ENCODE measurements at places on chromosomes 7 and 10.

DNA sequence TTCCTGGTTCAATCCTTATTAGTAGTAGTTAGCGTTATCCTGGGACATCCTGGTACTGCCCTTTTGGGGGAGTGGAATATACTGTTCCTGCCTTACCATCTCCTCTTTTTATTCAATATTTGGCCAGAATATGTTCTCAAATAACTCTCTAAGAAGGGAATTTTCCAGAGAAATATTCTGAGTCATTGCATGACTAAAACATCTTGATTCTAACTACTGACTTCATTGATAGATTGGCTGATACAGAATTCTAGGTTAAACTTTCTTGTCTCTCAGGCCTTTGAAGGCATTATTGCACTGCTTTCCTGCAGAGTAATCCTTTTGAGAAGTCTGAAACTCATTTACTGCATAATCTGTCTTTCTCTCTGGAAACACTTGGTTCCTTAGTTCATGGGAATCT is 275.5 kb upstream of the DGKB start:
- no peak for DNase-seq

DNA sequence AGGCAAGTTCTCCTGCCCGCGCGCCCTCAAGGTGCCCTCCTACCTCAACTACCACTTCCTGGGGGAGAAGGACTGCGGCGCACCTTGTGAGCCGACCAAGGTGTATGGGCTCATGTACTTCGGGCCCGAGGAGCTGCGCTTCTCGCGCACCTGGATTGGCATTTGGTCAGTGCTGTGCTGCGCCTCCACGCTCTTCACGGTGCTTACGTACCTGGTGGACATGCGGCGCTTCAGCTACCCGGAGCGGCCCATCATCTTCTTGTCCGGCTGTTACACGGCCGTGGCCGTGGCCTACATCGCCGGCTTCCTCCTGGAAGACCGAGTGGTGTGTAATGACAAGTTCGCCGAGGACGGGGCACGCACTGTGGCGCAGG is 1.4 kb downstream of the FZD1 start:
- no peak for DNase-seq

DNA sequence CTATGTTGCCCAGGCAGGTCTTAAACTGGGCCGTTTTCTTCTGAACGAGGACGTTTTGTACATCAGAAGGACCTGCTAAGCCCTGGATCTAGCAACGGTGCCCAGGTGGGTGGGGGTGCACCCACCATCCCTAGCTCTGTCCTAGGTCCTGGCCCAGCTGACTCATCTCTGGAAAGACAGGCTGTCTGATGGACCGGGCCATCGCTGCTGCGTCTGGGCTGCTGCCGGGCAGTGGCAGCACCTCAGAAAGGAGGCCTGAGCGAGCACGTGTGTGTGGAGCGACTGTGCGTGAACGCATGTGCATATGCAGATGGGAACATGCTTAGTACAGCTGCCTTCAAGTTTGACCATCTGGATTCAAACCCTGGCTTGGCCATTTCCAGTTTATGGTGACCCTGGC is 7.3 kb upstream of the ELFN1 start:
- no peak for DNase-seq

DNA sequence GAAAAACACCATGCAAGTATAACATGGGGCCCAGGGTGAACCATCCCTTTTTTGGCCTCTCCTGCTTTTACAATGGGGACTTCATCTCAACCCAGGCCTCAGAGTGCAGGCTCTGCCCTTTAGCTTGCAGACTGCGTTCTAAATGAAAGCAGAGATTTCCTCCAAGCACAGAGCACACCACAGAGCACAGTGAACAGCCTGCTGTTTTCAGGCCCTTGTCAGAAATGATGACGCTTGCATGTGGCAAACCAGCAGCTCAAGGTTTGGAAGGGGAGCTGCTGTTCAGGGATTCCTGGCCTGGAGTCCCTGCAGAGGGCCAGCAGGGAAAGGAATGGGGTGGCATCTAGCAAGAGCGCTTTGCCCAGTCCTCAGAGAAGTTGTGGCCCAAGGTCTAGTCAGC is 167.3 kb upstream of the CDCA7L start:
- DNase-seq = no peak

DNA sequence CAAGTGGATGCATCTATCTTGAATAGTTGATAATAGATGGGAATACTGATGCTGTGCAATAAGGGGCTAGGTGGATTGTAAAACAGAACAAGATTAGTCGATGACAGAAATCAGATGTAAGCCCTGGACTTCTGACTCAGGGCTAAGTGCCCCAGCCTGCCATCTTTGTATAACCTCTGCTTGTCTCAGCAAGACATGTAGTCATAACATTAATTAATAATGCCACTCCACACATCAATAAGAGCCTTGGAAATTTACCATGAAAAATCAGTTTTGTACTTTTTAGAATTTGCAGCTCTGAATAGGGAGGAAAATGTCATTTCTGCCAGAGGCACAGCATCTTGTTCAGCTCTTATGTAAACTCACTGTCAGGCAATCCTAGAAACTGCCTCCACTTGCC is 529.1 kb downstream of the PHTF2 start:
- no peak for DNase-seq

DNA sequence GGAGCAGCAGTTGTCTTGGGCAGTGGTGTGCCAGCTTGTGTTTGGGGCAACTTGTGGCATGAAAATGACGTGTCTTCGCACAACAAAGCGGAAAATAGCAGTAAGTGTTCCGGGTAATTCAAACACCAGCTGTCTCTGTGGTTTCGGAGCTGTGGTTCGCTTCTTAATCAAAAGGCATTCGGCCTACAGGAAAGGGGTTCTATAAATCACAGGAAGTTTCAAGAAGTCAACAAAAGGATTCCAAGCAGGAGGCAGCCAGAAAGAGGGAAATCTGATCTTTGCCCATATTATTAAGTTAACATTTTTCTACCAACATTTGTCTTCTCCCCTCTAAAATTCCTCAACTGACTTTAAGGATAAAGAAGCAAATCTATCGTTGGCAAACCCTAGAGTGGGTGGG is 353.4 kb downstream of the FGFR2 start:
- DNase-seq = no peak

DNA sequence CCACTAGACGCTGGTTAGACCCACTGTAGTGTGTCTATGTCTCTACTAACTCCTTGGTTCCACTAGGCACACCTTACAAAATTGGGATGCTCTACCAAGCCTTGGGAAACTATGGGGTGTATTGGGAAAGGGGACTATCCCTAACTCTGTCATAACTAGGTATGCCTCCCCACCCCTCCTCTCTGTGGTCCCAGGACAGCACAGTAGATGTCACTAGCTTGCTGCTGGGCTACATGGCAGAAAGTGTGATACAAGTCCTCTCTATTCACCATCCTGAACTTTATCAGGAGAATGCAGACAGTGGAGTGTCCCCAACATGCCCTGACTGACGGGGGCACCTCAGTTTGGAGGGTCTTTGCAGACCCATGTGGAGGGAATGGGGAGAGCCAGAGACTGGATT is 30.3 kb upstream of the TMEM273 start:
- DNase-seq = no peak

DNA sequence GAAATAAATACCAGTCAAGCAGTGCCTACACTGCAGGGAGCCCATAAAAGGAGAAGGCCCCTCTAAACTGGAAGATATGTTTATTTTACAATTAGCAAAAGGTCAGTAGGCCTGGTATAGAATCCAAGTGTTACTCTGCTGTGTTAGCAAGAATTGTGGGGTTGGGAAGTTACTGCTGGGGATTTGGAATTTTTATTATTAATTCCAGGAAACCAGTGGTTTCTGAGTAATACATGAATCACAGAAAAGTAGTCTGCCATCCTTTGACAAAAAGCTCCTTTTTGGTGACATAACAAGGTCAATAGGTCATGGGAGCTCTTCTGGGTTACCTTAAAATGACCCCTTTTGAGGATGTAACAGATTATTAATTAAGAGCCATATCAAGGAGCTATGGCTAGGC is 67.4 kb downstream of the ZNF92 start:
- DNase-seq = no peak

- no peak for DNase-seq
These were observed 124.3 kb downstream of the SKIDA1 start for GRCh38 chr10:21401196-21401595.

DNA sequence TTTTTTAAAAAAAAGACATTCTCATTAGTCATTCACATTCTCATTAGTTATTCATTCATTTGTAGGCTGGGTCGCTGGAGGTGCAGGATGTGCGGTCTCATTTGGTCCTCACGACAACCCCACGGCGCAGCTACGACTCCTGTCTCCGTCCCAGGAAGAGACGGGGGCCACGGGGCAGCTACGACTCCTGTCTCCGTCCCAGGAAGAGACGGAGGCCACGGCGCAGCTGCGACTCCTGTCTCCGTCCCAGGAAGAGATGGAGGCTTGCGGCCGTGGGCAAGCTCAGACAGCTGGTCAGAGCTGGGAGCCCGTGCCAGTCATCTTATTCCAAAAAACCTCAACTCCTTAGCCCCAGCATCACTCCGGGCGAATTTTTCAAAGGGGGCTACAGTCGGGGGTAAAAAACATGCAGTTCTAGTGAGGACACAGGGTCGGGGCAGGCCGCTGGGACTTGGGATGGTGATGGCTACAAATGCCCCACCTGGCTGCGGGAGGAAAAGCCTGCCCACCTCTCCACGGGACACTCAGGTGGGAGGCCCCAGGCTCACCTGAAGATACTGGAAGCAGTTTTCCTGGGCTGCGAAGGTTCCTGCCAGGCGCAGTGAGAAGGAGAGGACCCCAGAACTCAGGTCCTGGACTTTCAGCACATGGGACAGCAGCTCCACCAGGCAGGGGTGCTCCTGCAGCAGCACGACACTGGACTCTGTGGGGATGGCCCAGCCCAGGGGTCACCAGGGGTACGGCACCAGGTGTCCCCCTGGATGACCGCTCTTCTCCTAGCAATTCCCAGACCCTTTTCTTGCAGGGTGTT is 8.3 kb downstream of the BRAT1 start:
- DNase-seq = no peak

DNA sequence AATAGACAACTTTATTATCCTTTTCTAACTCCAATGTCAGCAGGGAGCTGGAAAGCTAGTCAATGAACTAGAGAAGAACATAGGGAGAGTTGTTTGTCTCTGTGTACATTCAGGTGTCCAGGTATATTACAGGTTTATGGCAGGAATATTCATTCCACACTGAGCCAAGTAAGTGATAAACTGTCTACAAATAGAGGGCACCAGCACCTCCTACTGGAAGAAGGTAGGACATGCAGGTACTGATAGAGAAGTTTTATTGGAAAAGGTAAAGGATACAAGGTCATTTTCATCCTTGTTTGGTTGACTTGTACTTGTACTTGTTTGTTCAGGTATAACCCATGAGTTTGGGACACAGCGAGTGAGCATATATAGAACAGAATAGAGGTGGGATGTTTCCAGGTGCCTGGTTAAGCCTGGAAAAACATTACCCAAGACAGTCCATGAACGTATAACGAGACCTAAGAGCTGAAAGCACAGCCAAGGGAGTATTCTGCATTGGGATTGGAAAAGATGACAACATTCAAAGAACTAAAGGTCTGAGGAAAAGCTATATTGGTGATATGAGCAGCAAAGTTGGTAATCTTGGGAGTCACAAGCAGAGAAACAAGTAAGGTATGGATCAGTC is 61.4 kb upstream of the PPP1R3C start:
- DNase-seq = peak; percentile 1

- no peak for DNase-seq
These were observed 76.6 kb downstream of the DGKB start for GRCh38 chr7:14825912-14826311.

DNA sequence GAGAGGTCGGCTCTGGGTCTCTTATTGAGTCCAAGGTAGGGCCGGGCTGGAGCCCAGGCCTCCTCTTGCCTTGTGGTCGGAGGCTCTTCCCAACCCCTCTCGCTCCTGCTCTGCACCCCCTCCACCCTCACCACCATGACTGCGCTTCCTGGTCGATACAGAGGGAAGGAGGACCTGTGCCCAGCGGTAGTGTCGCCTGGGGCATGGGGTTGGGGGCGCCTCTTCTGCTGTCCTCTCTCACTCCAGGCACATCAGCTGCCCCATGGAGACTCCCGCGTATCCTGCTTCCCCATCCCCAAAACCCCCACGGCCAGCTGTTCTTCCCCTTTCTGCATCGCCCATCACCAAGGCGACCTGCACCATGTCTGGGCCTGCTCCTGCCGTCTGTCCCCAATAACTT is 44.4 kb downstream of the TMEM270 start:
- DNase-seq = no peak

DNA sequence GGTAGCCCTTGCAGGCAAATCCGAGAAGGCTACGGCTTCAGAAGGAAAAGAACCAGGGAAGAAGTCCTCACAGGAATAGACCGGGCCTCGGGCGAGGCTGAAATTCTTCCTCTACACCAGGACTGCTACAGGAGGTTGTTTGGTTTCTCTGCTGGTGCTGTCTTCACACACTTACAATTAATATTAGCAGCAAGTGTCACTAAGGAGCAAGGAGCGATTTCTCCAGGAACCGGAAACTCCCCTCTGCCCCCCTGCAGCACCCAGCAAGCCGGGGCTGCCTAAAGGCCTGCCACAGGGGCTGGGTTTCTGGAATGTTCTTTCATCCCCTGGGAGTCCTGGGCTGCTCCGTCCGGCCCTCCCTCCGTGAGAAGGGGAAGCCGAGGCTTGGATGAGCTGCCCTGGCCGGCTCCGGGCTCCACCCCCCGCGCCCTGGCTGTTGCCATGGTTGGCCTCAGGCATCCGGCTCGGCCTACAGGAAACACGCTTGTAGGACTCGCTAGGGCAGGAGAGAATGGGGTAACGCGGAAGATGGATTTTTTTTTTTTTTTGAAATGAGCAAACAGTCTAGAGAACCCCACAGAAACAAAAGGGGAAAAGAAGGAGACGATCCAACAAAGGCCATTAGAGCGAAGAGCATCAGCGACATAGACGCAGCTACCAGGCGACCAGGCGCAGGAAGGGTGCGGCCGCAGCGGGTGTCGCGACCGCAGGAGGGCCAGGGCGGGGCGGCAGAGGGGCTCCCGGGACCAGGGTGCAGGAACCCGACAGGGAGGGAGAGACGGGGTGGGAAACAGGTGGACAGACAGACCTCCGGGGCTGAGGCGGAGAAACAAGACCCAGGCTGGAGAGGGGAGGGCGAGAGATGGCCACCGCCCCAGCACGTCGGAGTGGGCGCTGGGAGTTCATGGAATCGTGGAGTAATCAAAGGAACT is 33.0 kb downstream of the EN2 start:
- DNase-seq = no peak

- DNase-seq = no peak
These were observed 57.0 kb downstream of the CC2D2B start for GRCh38 chr10:95964756-95965155.
